Calu3 (cell line): ENCODE measurements at places on chromosomes 12 and 14. TPM values are rescaled to one million over a fixed set of nuclear protein-coding genes. Genes with fewer than 3 reads are reported as not detected.
A peak's percentile ranks its signal among the peaks of the same experiment; 100 is the strongest.

MYO1H gene
- total RNA-seq: not detected in 2 replicates

DNA sequence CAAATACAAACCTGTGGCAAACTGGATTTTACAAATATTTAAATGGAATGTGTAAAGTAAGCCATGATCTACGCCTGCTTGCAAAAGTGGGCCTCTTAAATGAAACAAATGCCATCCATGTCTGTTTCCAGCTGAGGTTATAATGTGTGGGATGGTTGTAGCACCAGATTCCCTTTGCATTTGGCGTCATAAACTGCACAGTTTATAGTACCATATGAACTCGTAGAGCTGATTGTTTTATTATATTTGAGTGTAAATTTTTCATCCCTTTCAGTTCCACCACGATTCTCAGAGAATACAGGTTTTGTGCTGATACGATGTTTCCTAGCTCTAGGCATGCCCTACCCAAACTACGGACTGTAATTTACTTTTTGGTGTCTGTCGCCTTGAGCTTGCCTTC, 374.9 kb downstream of the EGLN3 start:
- H3K36me3 ChIP-seq: no peaks in the 10 kb centered on the region
- no peak for DNase-seq
- peaks cover 25% of the 10 kb centered on the region for H3K27me3 ChIP-seq
- no peak overlapping the region for H3K4me3 ChIP-seq
- no peaks in the 10 kb centered on the region for H3K4me1 ChIP-seq
- no peak overlapping the region for H3K27ac ChIP-seq

DNA sequence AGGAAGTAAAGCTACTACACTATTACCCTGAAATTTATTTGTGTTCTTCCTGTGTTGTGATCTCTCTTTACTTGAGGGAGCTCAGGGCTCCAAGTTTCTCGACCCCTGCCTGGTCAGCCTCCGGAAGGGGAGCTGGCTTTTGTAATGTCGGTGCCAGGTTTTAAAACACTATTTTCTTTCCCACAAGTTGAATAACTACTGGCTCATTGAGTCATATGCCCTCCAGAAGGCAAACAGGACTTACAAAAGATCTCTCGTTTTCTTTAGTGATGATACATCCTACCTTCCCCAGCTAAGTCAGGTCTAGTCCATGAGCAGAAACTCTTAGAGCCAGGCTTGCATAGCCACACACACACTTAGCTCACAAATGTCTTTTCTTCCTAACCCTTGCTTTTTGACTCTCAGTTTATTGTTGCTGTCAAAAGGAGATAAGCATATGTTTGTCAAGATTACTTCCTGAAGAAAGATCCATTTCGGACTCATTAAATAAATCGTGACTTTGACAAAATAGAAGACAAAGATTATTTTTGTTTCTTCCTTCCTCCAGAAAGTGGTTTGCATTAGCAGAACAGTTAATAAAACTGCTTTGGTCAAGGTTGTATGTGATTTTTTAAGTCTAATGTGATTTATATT, 209.8 kb upstream of the FLRT2 start:
- no peak for DNase-seq
- no peak overlapping the region for H3K27ac ChIP-seq
- no peaks in the 10 kb centered on the region for H3K4me1 ChIP-seq
- no peaks in the 10 kb centered on the region for H3K36me3 ChIP-seq
- H3K27me3 ChIP-seq: no peaks in the 10 kb centered on the region

GRCh38 chr12:106582249-106582591, 584 bp upstream of the RFX4 start:
- peaks cover 26% of the 10 kb centered on the region for H3K4me1 ChIP-seq
- H3K36me3 ChIP-seq: peaks cover 6% of the 10 kb centered on the region
- H3K27me3 ChIP-seq: peaks cover 88% of the 10 kb centered on the region

DNA sequence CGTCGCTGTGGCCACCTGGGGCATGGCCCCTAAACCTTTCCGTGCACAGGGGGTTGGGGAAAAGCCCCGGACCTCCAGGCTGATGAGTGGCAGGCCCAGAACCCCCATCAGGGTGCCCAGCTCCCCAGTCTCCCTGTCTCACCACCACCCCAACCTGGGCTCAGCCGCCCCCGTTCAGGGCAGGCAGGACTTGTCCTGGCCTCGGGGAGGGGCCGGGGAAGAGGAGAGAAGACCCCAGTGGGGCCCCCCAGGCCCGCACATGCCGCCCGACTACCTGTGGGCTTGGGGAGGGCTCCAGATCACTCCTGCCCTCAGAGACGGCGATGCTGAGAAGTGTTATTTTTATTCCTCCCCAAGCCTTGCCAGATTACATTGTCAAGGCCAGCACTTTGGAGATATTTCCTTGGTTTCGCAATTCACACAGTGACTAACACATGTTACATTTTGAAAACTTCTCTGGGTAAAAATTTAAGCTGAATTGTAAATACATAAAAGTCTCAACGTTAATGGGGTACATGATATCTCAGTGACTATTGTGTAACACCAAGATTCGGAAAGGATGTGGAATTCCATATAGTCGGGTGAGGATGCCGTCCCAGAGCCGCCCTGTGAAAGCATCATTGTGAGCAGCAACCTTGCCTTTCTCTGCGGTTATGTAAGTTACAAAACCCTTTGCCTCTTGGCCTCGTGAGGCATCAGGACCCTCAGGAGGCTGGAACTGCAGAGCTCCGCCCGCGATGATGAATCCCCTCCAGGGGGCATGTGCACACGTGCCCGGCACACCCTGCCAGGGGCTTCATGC, 85.6 kb upstream of the DIO3 start:
- H3K4me3 ChIP-seq: peak overlapping the region; percentile 93
- peaks cover 28% of the 10 kb centered on the region for H3K36me3 ChIP-seq
- DNase-seq: peak; percentile 59
- peaks cover 44% of the 10 kb centered on the region for H3K4me1 ChIP-seq

KRT77 gene
- total RNA-seq: not detected in 2 replicates

DNA sequence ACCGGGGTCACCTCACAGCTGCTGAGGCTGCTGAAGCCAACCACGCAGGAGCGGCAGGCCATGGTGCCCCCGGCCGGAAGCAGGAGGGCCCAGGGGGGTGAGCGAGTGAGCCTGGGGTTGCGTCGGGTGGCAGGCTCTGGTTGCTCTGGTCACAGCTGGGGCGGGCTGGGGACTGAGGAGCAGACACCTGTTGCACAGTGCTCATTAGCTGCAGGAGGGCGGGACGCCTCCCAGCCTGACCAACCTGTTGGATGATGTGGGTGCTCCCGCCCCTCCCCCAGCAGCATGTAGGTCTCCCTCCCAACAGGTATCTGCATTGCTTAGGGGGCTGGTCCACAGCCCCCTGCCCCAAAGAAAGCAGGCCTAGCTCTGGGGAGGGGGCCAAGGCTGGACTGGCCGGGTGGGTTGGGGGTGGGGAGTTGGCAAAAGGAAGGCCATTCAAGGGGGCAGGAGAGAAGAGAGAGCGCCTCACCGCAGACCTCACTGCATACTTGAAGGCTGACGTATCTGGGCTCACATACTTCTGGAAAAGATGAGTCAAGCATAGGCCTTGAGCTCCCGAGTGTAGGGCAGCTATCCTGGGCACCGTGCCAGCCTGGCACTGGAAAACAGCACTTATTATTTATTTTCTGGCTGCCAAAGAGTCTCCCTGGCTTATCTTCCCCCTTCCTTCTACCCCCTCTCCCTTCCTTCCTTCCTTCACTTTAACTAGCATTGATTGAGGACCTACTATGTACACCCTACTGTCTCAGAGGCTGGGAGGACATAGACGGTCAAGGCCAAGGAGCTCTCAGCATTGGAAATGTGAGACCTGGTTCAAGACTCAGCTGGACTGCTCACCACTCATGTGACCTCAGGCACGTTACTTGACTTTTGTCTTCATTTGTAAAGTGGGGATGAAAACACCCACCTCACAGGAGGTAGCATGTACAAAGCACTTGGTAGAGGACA, at the start of gene KRT80:
TSS of gene KRT80 (minus strand) at position 174 of the 951 bp plus-strand sequence. CDS start at position 62, 112 bp downstream.
- H3K27me3 ChIP-seq: no peaks in the 10 kb centered on the region
- H3K27ac ChIP-seq: peak within 1 kb of the TSS; percentile 93
- peaks cover 46% of the 10 kb centered on the region for H3K36me3 ChIP-seq
- DNase-seq: peak; percentile 92
- peaks cover 57% of the 10 kb centered on the region for H3K4me1 ChIP-seq

GRCh38 chr12:10562306-10562933, 51.0 kb downstream of the MAGOHB start:
- DNase-seq: peak; percentile 45
- H3K27ac ChIP-seq: no peak overlapping the region
- H3K36me3 ChIP-seq: no peaks in the 10 kb centered on the region
- H3K4me1 ChIP-seq: no peaks in the 10 kb centered on the region

- H3K4me1 ChIP-seq: no peaks in the 10 kb centered on the region
- no peak for DNase-seq
- no peaks in the 10 kb centered on the region for H3K27me3 ChIP-seq
- H3K27ac ChIP-seq: no peak overlapping the region
- H3K4me3 ChIP-seq: no peak overlapping the region
Measured at GRCh38 chr12:2489275-2489674, 305.5 kb upstream of the FKBP4 start.

MEG3 gene
- total RNA-seq: not detected in 2 replicates

DNA sequence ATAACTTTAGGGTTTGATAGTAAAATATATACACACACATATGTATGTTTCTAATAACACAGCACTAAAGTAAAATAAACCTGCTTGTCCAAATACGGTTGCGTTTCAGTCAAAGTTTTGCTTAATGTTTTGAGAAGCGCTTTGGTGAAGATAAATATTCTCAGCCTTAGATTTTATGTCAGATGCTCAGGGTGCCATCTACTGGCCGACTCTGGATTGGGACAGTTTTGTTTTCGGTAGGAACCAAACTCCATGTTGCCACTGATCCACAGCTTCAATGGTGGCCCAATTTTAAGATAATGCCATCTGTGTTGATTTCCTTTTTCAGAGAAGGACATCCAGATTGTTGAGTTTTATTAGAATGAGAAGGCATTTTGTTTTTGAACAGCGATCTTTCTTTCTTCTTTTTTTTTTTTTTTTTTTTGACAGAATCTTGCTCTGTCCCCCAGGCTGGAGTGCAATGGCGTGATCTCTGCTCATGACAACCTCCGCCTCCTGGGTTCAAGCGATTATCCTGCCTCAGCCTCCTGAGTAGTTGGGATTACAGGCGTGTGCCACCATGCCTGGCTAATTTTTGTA, 43.1 kb downstream of the LLPH start:
- H3K4me1 ChIP-seq: peaks cover under 1% of the 10 kb centered on the region
- DNase-seq: peak; percentile 72
- H3K27ac ChIP-seq: no peak overlapping the region
- H3K4me3 ChIP-seq: no peak overlapping the region
- no peaks in the 10 kb centered on the region for H3K36me3 ChIP-seq

RNASE7 gene
- total RNA-seq: not detected in 2 replicates

GRCh38 chr12:69894800-69895383, 69.9 kb downstream of the MYRFL start:
- no peaks in the 10 kb centered on the region for H3K4me1 ChIP-seq
- no peaks in the 10 kb centered on the region for H3K36me3 ChIP-seq
- DNase-seq: no peak
- H3K27ac ChIP-seq: no peak overlapping the region
- H3K27me3 ChIP-seq: no peaks in the 10 kb centered on the region

DNA sequence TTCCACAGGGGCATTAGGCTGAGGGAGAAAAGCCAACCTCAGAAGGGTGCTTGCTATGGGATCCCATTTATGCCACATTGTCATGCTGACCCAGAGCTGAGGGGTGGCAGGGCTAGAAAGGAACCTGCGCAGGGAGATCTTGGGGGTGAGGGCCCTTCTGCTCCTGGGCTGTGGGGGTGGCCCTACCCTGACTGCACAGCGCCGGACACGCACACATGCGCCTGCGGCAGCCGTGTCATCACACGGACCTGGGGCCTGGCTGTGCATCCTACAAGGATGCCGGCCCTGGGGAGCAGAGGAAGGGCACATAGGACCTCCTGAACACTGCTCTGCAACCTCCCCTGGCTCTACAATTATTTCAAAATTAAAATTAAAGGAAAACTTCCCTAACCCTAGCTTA, 6.9 kb downstream of the CDCA4 start:
- H3K36me3 ChIP-seq: peaks cover 48% of the 10 kb centered on the region
- no peak overlapping the region for H3K4me3 ChIP-seq
- no peak overlapping the region for H3K27ac ChIP-seq
- H3K27me3 ChIP-seq: no peaks in the 10 kb centered on the region
- no peak for DNase-seq

DNA sequence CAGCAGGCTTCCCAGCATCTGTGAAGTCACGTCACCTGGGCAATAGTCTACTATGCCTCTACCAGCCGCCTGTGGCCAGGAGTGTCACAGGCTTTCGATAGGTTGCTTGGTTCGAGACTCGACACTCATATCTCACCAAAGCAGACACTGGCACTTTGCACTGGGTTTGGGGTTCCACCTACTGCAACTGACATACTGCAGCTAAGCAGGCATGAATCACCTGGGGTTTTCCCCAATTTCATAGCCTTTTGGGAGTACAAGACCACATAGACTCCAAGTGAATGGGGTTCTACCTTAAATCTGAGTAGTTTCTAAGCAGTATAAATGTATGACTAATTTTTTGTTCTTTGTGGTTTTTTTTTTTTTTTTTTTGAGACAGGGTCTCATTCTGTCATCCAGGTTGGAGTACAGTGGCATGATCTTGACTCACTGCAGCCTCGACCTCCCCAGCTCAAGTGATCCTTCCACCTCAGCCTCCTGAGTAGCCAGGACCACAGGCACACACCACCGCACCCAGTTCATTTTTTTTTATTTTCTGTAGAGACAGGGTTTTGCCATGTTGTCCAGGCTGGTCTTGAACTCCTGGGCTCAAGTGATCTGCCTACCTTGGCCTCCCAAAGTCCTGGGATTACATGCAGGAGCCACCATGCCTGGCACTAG, 32.1 kb downstream of the DMAC2L start:
- H3K36me3 ChIP-seq: no peaks in the 10 kb centered on the region
- H3K4me1 ChIP-seq: peaks cover 14% of the 10 kb centered on the region
- no peak for DNase-seq
- no peaks in the 10 kb centered on the region for H3K27me3 ChIP-seq

DNA sequence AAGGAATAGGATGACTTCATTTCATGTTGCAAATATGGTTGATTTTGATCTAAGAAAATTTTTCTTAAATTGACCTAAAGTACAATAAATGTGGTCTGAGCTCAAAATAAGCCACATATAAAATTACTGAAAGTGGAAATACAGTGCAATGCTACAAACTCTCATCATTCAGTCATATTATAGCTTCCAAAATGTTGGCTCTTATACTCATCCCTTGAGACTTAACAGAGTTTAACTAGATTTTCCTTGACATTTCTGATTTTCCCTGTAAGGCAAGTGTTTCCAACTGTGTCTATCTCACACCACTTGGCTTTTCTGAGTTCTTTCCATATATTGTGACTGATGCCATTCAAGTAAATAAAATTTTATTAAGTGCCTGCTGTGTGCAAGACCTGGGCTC, 123.7 kb upstream of the NTF3 start:
- H3K36me3 ChIP-seq: no peaks in the 10 kb centered on the region
- H3K4me3 ChIP-seq: no peak overlapping the region
- no peak overlapping the region for H3K27ac ChIP-seq
- H3K27me3 ChIP-seq: no peaks in the 10 kb centered on the region
- no peak for DNase-seq
- H3K4me1 ChIP-seq: no peaks in the 10 kb centered on the region

DNA sequence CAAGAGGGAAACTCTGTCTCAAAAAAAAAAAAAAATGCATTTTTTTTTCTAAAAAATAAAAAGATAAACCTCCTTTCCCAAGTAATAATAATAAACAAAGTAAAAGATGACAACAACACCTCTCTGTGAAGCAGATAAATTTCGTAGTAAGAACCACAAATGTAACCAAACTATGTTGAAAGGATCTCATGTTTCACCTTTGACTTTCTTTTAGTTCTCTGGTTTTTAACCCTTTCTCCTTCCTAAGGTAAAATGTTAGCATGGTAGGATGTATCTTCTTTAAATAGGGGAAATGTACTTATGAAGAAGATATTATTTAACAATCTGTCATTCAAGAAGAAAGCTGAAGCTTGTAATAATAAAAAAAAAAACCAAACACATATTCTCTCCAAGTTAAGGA, 1.8 kb upstream of the KLHL42 start:
- no peak overlapping the region for H3K27ac ChIP-seq
- DNase-seq: no peak
- H3K4me3 ChIP-seq: no peak overlapping the region
- H3K4me1 ChIP-seq: peaks cover 13% of the 10 kb centered on the region
- H3K36me3 ChIP-seq: peaks cover 17% of the 10 kb centered on the region

TEP1 gene
- total RNA-seq: 30.4 and 32.5 TPM in 2 replicates
